ENCODE measurements at places on chromosomes 12 and 14.

GRCh38 chr12:124352839-124353238 lies 57.9 kb downstream of the RFLNA start:
- DNase-seq, result no peak

DNA sequence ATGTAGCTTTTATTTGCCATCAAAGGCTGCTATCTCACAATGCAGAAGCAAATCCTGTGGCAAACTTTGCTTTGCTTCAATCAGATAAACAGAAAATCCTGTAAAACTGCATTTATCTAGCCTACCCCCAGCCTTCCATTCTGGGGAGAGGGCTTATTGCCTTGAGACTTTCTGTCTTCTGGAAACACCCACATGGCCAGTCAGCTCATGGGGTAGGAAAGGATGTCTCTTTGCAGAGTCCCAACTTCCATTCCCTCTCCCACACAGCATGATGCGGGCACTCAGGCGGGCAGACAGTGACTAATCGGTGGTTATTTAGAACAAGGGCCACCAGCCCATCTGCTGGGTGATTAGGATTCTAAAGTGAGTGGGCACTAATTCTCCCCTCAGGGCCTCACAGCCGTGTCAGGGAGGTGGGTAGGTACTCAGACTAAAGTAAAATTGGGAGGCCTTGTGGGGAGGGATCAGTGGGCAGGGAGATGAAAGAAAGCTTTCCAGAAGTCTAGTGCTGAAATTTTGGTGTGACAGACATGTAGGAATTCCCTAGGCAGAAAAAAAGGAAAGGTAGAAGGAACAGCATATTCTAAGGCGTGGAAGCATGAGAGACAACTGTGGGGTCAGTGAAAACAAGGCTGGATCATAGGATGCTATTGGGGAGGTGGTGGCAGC lies 720.5 kb downstream of the VRK1 start:
- no peak for DNase-seq

DNA sequence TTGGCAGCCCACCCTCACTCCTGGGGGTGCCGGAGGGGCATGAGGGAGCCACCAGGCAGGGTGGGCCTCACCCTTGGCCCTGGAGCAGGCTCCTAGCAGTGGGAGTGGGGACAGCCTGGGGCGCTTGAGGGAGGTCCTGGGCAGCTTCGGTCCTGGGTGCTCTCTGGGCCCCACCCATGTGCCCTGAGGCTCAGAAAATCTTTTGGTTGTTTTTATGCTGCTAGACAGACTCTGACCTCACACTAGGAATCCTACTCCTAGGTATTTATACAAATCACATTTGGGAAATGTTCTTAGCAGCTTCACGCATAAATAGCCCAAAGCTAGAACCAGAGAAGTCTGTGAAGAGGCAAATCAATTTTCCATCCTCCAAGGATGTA lies 10.9 kb upstream of the ULK1 start:
- no peak for DNase-seq

DNA sequence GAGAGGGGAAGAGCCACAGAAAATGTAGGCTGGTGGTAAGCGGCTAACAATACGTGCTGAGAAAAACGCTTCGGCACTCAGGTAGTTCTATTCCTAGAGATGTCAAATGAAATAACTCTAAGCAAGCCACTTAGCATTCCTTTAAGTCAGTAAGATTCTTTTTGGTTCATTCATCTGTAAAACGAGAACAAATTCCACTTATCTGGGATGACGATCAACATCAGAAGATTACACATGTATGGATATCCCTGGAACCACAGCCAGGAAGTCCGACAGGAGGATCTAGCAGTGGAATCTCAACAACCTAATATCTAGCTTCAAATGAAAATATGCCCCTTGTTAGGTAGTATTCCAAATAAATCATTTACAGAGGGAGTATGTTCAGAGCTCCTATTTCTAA lies 74.6 kb upstream of the CDKN3 start:
- no peak for DNase-seq

DNA sequence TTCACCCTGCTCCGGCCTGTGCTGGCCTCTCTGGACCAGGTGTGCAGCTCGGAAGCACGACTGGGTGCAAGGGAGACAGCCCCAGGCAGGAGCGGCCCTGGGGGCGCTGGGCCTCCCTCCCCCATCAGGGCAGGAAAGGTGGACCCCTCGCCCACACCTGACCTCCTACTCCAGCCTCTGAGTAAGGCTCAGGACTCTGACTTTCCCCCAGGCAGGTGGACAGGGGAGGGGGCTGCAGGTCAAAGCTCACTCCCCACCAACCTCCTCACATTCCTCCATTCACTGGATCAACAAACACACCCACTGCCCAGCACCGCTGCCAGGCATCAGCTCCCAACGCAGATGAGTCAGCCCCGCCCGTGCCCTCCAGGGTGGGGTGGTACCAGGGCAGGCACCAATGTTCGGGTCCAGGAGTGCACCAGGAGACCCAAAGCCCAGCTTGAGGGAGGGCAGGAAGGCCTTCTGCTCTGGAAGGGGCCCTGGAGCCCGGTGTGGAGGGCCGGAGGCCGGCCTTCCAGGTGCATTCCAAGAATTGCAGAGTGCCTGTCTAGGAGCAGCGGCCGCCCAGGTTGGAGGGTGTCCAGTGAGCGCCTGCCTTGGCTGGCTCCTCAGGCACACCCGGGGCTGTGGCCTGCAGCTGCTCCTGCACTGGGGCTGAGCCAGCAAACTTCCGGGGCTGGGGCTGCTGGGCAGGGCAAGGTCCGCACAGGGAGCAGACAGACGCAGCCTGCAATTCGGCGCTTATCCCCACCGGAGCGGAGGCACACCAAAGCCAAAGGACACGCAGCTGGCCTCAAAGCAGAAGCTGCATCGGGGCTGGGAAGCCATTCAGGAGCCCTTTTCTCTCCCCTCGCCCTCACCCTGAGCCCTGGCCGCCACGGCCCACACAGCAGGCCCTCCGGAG lies 1.6 kb upstream of the INF2 start:
- no peak for DNase-seq

- no peak for DNase-seq
These were observed 3.1 kb downstream of the MAP3K12 start for GRCh38 chr12:53495903-53496751.

GRCh38 chr14:70706177-70706576 lies 64.5 kb downstream of the TTC9 start:
- no peak for DNase-seq

GRCh38 chr12:113875691-113876090 lies 90.4 kb downstream of the RBM19 start:
- DNase-seq, result no peak

GRCh38 chr12:131378176-131378842 lies 332.6 kb upstream of the SFSWAP start:
- no peak for DNase-seq

DNA sequence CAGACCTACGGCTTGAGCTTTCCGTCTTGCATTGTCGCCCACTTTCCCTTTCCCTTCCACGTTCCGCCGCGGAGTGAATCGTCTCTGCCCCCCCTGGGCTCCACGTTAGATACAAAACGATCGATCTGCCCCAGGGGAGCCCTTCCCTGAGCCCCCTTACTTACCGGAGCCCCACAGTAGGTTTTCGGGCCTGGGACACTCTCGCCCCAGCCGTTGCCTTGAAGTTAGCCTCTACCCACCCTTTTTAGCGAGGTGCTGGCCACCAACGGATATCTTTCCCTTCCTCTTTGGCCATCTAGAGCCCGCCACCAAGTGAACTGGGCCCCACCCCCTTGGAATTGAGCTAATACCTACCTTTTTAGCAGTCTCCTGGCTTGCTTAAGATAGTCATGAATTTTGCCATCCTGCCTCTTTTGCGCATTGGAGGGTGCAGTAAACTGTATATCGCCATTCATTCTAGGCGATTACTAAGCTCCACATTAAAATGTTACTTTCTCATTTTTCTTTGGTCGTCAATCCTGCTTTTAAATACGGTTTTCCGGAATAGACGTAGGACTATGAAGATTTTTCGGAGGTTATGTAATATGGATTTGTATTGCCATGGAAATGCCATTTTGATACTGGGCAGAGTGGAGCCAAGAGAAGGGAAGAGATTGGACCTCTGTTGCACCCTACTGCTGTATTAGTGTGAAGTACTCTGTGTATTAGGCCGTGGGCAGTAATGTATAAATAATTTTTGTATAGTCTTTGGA lies 764 bp downstream of the RBM25 start:
- DNase-seq, result no peak

DNA sequence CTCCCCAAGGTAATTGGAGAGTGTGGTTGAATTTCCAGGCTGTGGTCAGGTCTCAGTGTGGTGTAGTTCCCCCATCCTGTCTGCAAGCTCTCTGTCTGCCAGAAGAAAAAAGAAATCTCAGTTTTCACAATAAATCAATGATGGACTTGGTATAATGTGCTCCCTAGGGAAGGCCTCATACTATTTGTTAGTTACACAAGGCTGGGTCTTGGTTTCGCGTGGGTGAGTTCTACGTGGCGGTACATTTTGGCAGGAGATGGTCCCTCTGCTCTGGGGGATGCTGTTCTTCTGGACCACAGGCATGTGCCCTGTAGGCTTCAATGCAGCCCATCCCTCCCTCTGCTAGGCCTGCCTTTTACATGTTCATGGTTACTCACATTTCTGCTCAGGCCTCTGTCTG lies 206.4 kb upstream of the PELI2 start:
- DNase-seq, result no peak

- no peak for DNase-seq
These were observed 79.1 kb upstream of the EGLN3 start for GRCh38 chr14:34029921-34030334.

DNA sequence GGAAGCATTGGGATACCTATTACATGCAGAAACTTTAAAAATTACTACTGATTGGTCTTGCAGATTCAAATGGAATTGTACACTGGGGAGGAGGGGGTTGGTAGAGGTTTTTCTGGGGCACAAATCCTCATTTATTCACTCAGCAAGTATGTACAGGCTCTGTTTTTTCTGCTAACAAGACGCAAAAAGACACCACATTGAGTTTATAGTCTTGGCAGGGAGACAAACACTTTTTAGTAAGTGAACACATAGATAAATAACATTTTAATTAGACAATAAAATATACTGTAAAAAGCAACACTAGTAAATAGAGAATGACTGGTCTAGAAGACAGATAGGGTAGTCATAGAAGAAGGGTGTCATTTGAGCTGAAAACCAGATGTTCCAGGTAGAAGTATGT lies 23.8 kb downstream of the GLIPR1L2 start:
- no peak for DNase-seq

GRCh38 chr12:118219772-118220171 lies 83.8 kb downstream of the PEBP1 start:
- no peak for DNase-seq

DNA sequence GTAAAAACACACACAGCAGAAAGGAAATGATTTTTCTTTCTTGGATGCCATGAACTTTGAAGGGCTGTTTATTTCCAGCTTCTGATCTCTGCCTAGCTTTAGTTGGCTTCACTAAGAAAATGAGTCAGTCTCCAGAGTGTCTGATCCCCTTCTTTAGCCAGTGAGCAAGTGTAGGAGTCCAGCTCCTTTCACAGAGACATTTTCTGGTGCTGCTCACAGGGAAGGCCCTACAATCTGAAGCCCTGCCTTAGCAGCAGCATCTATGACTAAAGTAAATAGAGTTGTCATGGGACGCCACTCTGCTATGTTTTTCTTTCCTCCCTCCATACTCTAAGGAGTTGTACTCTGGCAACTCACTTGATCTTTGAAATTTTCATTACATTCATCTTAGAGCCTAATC lies 103.5 kb downstream of the RPAP3 start:
- DNase-seq, result no peak

DNA sequence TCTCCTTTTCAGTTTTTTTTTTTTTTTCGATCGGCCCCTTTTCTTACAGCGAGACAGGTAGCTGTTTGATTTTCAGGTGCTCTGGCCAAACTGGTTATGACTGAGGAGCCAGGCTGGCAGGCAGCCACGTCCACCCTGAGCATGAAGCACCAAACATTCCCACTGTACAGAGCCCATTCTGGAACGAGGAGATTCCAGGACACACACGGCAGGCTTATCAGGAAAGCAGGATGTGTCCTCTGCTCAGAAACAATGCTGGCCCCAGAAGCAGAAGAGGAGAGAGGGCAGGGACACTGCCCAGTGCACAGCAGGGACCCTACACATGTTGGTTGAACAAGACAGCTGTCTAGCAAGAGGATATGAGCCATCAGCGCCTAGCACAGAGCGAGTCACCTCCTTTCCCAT lies 3.7 kb upstream of the KRT2 start:
- no peak for DNase-seq

DNA sequence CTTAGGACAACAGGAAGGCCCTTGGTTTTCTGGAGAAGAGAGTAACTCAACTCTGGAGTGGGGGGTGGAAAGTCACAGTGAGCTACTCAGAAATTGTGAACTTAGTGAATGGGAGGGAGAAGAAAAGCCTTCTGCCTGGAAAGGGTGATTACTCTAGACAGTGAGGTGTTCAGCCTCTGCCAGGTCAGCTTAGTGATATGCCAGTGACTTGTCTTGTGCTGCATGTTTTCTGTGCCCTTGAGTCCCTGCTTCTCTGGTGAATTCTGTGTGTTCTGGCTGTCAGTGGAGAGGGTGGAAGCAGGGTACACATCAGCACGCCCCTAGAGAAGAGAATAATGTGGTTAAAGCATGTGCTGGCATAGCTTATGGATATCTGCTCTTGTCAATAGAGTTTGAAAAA lies 13.4 kb downstream of the ATP23 start:
- no peak for DNase-seq

DNA sequence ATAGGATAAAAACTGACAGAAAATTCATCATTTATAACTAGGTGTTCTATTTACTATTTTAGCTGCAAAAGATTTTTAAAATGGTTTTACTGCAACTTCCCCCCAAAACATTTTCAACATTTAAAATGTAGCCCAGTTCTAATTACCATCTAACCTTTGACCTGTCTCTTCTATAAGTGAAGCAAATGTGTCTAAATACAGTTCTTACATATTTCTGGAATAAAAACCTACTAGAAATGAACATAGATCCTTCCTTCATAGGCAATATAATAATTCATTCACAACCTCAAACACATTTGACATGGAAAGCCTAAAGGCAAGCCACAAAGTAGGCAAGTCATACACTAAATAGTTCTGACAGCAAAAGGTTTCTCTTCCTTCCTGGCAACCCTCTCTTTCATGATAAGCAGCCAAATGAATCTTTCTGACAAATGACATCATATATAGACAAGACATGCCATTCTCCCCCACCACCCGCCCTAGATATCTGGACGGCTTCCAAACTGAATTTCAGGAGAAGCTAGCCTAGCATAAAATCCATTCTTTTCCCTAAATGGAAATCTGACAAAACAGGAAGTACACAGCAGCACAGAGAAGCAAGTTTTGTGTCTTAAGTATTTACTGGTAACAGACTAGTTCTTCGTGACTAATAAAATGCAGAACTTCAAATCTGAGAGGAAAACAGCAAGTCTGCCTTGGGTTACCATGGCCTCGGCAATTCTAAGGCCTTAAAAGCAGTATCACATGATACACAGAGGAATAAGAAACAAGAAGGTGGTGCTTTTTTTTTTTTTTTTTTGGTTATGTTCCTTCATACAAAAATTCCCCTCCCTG lies 17.2 kb upstream of the ARID4A start:
- DNase-seq, result no peak

GRCh38 chr12:49335955-49336644 lies 888 bp downstream of the C1QL4 start:
- DNase-seq, result no peak

Measured in stimulated activated CD4-positive, alpha-beta T cell treated with anti-CD3 and anti-CD28 coated beads, Interleukin-4, amount 100 ng/mL, for 1 hour (primary cell).